ENCODE measurements at places on chromosomes 1 and 21.

- DNase-seq, result peak; percentile 85
These were observed 19.7 kb downstream of the MFAP2 start for GRCh38 chr1:16960560-16961296.

GRCh38 chr1:29752141-29752540, 515.8 kb downstream of the PTPRU start:
- DNase-seq, result no peak

- DNase-seq, result no peak
These were observed 14.4 kb downstream of the ADAMTS5 start for GRCh38 chr21:26952374-26953066.

GRCh38 chr1:29312469-29313461, 76.4 kb downstream of the PTPRU start:
- no peak for DNase-seq

DNA sequence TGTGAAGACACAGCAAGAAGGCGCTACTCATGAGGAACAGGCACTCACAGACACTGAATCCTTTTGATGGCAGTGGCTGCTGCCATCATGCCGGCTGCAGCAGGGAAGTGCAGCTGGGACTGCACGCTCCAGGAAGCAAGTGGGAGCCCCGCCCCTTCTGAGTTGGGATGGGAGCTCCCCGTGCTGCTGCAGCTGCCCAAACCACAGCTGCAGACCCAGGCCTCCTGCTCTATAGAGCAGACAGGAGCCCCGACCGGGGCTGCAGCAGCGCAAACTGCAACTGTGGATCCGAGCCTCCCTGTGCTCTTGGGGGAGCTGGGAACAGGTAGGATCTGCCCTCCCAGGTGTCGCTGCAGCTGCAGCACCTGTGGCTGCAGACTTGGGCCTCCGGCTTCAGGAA, 65.2 kb upstream of the MARK1 start:
- no peak for DNase-seq

- DNase-seq, result no peak
These were observed 451.1 kb downstream of the RWDD3 start for GRCh38 chr1:95685081-95685480.

GRCh38 chr1:245054507-245055270, 100.1 kb upstream of the KIF26B start:
- DNase-seq, result no peak

GRCh38 chr1:82722608-82723007, 921.9 kb downstream of the ADGRL2 start:
- DNase-seq, result no peak

- DNase-seq, result no peak
These were observed 825 bp downstream of the DCAF8 start for GRCh38 chr1:160261556-160261892.

DNA sequence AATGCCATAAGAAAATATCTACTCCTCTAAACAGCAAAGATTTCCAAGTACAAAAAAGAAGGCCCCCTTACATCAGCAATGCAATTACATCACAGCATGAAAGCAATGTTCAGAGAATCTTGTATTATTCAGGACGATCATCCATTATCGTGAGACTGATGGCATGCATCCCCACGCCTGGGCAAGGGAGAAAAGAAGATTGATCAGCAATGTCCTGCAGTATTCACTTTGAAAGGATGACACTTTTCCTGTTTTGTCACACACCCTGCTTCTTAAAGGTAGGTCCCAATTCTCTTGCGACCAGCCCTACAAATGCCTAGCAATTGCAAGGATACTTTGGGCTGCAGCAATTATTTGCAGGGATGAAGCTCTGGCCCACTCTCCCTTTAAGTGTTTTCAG, 108.7 kb downstream of the TOMM20 start:
- peak; percentile 5 for DNase-seq

GRCh38 chr1:55636696-55637095, 421.5 kb upstream of the USP24 start:
- no peak for DNase-seq

DNA sequence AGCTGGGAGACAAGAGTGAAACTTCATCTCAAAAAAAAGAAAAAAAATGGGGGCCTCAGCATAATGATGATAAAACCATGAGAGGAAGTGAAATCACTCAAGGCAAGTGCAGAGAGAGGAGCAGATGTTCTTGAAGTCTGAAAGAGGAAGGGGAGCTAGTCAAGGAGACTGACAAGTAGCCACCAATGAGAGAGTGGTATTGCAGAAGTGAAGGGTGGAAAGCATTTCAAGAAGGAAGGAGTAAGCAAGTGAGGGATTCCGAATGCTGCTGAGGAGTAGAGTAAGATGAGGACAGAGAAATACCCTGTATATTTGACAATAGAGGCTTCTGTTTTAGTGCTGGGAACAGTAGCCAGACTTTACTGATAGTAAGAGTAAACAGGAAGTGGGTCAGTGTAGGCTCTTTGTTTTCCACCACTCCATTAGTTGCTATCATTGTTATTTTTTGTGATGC, 2.9 kb downstream of the TATDN3 start:
- no peak for DNase-seq

DNA sequence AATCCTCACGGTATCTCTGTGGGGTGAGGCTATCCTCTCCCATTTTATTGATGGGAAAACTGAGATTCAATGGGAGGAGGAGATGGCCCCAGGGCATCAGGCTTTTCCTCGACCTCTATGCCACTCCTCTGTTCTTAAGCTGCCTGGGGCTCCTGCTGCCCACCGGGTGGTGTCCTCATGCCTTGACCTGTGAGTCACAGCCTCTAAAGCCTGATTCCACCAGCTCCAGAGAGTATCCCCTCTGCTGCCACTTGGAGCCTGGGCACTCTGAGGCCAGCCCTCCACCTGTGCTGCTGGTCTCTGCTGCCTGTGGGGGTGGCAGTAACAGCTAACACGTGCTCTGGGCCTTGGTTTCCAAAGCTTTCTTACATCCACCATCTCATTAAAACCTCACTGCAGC, 241.2 kb downstream of the TRABD2B start:
- DNase-seq, result no peak

GRCh38 chr1:10839188-10839770, 42.8 kb upstream of the CASZ1 start:
- no peak for DNase-seq

- no peak for DNase-seq
These were observed 102.2 kb downstream of the CASZ1 start for GRCh38 chr1:10694274-10694632.

DNA sequence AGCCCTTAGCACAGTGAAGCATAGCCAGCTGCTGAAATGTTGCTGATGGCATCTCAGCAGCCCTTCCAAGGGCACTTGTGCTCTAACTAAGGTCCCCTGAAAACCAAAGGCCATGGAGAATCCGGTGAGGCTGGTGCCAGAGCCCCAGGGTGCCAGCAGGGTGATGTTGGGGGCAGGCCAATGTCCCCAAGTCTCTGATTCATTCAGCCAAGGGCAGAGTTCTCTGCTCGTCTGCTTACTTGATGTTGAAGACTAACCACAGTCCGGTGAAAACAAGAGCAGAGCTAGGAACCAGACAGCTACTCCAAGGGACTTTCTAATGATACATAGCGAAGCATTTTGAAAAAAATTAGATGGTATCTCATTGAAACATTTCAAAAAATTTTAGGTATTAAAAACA, 149.8 kb downstream of the ZZZ3 start:
- no peak for DNase-seq

Measured in uterus (tissue), 4 donors.